ENCODE measurements at places on chromosomes 2 and 18.

- DNase-seq: no peak
Measured at GRCh38 chr18:58217052-58217451, 173.0 kb downstream of the NEDD4L start.

- DNase-seq: no peak
Measured at GRCh38 chr2:233303252-233303651, 4.4 kb upstream of the SAG start.

DNA sequence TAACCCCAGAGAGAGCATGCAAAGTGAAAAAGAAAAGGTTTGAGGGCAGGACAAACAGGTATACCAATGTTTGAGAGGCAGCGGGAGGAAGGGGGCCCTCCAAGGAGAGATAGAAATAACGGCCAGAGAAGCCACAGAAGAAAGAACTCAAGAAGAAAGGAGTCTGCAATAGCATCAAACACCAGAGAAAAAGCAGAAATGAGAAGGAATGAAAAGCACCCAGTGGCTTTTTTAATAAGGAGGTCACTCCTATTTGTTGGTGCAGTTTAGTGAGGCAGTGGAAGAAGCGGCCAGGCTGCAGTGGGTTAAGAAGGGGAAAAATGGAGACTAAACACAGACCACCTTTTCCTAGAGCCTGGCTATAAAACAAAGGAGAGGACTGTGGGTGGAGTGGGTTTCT is 177.2 kb downstream of the THADA start:
- DNase-seq: no peak

DNA sequence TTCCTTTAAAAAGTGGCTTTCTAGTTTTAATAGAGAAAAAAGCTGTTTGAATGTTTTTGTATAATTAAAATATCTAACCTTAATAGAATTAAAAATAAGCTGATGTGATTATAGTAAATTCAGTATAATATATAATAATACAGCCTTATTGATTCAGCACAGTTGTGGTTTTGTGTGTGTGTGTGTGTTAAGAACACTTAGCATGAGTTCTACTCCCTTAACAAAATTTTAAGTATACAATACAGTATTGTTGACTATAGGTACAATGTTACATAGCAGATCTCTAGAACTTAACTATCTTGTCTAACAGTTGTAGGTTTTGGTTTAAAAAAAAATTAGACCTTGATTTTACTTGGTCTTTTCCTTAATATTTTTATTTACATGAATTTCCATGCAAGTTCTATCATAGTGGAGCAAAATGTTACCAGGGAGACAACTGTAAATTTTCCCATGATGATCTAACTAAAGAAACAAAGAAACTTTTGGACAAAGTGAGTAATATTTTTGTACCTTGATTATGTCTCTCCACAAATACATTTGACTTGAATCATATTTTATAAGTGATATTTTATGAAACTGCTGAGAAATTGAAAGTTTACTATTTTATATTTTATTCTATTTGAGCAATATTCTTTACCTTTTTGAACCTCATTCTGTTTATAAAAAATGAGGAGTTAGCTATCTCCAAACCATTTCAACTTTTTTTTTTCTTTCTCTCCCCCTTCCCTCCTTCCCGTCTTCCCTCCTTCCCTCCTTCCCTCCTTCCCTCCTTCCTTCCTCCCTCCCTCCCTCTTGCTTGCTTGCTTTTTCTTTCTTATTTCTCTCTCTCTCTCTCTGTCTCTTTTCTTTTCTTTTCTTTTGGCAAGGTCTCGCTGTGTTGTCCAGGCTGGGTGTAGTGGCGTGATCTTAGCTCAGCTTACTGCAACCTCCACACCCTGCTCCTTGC is 46.3 kb downstream of the ZC3H6 start:
- no peak for DNase-seq

GRCh38 chr18:37403100-37403781 is 162.4 kb downstream of the CELF4 start:
- peak; percentile 78 for DNase-seq

GRCh38 chr18:46400449-46400848 is 256.6 kb downstream of the LOXHD1 start:
- no peak for DNase-seq

DNA sequence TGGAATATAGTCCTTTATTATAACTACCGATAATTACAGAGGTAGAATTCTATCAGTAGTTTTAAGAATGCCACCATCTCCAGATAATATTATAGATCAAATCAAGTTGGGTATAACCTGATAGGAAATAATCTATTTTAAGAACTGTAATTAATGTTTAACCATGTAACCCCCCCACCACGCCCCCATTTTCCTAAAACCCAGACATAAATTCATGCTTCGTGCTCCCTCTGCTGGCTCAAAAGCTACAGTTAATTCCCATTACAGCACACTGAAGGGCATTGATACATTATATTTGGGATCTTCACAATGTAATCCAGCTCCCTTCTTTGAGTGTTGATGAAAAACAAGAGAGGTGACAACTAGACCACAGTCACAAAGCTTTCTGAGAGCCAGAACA is 228.0 kb upstream of the SMAD7 start:
- no peak for DNase-seq

- no peak for DNase-seq
Measured at GRCh38 chr2:174412256-174412655, 16.7 kb downstream of the SCRN3 start.

DNA sequence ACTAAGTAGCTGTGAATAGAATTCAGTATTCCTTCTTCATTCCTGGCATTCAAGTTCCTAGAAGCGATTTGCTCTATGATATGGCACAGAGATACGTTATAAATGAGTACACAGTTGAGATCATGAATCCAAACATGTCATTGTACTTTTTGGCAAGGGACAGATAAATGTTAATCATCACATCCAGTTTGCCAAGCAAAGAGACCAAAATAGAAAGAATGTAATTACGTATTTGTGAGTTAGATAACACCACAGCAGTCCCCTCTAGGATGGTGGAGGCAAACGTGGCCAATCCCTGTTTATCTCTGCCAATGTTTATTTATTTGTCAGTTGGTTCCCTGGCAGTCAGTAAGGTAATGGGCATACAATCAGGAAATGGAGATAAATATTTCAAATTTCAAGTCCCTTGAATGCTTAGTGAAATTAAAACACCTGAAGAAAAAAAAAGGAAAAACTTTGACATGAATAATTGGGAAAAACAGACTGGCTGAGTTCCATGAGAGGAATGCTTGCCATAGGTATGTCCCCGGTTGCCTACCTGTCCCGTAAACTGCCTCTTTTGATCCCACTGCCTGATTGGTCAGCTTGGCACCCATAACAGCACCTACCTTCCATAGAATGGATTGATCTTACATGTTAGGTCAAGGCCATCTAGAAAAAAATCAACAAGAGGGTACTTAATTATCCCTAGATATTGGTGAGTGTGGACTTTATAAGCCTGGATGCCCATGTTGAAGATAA is 451.1 kb upstream of the NETO1 start:
- no peak for DNase-seq

DNA sequence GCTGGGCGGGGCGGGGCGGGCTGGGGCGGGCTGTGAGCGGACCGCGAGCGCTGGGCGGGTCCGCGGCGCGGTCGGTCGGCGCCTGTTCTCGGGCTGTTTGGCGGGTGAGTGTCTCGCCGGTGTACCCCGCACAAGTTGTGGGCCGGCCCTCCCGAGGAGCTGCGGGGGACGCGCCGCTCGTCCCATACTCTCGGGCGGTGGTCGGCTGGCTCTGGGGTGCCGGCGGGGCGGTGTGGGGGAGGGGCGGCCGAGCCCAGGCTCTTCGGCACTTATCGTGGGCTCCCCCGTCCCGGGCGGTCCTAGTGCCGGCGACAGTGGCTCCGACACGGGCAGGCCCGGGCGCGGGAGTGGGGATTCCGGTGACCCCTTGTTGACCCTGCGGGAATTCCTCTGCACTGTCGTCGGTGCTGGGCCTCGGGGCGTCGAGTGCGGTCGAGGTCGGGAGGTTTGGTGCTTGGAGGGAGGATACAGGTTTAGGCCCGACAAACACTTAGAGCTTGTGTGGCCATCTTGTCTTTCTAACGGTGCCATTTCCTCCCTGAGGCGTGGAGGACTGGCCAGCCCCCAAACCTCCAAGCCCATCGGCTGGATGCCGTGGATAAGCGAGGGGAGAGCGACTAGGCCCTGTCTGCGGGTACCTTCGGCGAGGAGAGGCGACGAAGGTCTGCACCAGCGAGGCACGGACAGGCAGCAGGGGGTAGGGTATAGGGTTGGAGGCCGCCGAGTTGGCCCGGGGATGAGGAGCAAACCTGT is at the start of gene SEPTIN2:
Gene SEPTIN2 (plus strand): TSS at position 47 of the 753 bp plus-strand sequence. CDS start 8,308 bp downstream, outside the sequence.
- DNase-seq: peak; percentile 89

- no peak for DNase-seq
Measured at GRCh38 chr2:209526561-209526960, 102.7 kb downstream of the MAP2 start.

DNA sequence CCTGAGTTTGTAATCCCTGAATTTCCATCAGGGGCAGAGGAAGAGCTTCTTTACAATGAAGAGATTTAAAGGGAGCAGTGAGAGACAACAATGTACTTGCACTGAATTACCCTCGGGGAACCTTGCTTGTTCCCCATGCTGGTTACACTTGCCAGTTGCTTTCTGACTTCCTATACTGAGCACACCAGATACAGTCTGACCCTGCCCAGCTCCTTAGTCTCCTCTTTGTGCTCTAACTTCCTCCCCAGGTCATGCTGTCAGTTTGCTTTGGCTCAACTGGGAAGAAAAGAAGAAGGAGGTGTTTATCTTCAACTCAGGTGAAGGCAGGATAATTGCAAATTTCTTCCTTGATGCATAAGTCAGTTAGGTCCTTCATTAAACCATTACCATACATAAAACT is 658.4 kb downstream of the NYAP2 start:
- DNase-seq: no peak

DNA sequence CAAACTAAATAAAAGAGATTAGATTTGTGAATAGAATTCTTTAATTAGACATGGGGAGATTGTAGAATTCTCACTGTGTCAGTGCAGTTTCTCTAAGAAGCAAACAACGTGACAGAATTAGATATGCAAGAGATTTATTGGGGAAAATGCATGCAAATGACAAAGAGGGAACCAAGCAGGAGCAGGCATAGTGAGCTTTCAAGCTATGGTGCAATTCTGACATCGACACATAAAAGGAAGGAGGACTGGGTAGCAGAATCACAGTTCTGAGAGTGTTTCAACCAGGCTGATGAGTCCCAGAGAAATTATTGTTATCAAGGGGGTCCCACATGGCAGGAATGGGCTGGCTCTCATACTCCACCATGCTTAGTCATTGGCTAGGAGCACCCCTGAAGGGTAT is 338.4 kb downstream of the FIGN start:
- DNase-seq: no peak

DNA sequence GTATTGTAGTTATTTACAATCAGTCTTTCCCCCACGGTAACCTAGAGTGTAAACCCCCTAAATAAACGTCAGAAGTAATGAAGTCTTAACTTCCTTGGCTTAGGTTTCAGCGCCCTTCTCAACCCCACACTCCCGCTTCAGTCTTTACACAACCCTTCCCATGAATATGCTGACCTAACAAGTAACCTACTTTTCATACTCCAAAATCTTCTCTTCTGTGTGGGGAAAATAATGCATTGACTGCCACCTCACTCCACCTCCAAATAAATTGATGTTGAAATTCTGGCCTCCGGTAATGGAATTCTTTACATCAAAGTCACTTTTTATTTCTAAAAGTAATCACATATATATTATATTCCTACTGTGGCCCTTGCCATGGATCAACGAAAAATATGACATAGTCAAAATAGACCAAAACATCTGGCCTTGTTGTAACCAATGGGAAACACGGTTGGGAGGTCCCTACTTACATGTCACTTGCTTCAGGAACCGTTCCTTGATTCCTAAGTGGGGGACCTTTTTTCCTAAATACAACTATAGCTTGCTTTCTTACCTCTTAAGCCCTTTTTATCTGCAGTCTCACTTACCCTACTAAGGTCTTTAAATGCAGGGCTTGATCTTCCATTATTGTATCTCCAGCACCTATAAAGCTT is 961 bp downstream of the GEN1 start:
- DNase-seq: no peak

DNA sequence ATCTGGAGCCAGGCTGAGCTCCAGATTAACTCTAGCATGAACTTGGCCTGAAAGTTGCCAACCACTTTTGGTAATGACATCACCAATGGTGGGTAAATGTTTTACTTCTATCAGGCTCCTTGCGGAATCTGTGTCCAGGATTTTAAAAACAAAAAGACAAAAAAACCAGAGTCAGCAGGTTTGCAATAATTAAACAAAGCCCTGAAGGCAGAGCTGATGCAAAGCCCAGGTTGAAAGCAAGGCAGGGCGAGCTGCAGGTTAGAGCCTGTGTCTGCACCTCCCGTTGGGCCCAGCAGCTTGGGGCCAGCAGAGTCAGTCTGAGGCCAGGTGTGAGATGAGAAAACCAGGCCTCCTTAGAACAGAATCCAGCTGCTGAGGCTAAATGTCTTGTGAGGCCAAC is 29.1 kb upstream of the ALK start:
- peak; percentile 21 for DNase-seq

- DNase-seq: no peak
Measured at GRCh38 chr18:47143153-47143552, 7.1 kb downstream of the HDHD2 start.

DNA sequence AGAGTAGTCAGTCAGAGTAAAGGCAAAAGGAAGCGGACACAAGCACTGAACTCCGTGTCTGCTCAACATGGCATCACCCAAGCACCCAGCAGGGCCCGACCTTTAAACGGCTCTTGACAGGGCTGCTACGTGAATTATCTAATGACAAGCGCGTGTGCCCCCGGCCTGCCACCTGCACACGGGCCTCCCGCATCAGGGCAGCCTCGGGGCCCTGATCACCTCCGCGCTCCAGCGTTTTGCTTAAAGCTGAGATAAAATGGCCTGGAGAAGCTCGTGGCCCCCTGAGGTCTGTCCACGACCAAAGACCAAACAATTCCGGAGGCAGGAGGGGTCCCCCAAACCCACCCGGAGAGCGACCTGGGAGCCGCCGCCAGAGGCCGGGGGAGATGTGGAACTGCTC is 376 bp downstream of the NDUFA10 start:
- peak; percentile 28 for DNase-seq

DNA sequence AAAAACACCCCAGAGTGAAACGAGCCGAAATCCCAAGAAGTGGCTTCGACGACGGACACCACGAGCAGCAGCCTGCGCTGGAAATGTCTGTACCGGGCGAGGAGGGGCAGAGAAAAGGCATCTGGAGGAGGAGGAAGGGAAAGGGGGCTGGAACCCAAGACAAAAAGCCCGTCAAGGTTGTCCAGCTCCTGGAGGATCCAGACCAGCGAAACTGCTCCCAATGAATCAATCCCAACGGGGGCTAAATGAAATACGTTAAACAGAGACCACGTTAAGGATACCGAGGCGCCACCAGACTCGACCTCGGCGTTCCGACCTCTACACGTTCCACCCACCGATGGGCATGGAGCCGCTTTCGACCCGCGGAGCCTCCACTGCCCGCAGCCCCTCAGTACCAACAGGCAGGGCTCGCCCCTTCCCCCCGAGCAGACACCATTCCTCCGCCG is 400 bp downstream of the CCDC88A start:
- DNase-seq: no peak

GRCh38 chr2:71705171-71705960 is 252.0 kb downstream of the DYSF start:
- DNase-seq: no peak
